Muscle of back (tissue), 13 donors: ENCODE measurements at places on chromosomes 11 and 22.

DNA sequence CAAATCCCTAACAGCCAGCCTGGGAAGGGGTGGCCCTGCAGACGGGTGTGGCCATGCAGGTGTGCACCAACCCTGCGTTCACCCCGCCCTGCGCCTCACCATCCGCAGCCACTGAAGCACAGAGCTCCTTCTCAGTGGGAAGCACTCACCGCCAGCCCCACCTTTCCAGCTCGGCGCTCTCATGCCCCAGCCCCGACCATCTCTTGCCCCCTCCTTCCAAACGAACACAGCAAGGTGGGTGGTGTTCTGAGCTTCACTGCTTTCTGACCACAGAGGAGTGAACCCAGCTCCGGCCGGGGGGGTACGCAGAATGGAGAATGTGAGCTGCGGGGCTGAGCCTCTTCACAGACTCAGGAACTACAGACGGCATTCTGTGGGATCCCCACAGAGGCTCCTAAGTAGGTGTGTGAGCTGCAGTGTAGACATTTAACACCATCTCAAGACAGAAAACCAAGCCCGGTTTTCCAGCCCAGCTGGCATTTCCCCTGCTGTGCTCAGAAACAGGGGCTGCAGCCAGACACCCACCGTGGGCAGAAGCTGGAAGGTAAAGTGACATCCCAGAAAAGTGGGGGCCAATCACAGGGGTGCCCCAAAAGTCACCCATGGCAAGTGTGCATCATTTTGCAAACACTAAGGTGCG, 88.4 kb upstream of the RTL6 start:
- no peak for DNase-seq

DNA sequence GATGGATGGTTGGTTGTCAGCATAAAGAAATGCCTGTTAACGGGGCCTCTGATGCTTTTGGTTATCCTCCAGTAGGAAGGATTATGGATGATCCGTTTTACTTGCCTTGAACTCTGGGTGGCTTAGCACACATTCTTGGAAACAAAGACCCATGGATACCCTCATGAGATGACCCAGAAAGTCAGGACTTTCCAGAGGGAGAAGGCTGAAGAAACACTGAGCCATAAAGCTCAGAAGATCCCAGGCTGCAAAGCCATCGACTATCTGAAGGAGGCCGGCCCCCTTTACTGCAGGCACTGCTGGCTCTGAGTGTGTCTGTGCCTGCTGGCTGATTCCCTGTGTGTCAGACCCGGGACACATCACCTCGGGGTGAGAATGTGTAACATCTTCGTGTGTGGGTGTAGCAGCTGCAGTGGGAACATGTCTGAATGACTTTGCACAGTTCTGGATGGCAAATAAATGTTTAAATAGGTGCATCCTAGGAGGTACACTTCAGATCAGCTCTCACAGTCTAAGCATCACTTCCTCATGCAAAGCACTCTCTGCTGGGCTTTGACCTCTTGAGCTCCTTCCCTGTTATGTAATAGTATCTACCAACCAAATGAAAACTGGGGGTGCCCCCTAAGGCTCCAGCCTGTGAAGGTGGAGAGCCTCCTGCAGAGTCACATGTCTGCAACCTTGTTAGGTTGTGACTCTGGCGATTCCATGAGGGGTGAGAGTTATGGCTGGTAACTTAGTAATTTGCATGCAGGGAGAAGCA, 1084.9 kb downstream of the TBC1D22A start:
- DNase-seq, result no peak

DNA sequence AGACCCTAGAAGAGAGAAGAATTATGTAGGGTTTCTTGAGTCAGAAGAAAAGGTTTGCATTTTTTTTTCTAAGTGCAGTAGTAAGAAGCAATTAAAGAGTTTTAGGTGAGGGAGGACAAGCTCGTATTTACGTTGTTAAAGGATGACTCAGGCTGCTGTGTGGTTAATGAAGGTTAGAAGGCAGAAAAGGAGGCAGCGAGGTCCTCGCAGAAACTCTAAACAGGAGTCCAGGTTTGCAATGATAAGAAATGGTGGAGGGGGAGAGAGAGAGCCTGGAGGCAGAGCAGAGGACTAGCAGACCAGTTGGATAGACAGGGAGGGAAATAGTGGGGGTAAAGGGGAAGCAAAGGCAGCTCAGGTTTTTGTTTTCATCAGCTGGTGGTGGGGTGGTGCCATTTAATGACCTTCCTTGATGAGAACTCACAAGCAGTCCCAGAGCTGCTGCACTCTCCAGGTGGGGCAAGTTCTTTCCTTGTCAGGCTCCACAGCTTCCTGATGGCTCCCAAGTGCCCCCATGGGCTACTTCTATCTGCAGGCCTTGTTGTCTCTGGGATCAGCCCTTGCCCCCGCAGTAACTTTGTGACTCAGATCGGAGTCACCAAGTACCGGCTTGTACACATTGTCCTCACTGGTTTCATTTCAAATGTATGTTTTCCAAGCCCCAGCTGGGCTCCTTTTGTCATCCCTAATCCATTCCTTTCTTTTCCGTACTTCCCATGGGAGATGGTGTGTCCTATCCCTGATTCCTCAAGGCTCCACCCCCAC, 8.3 kb upstream of the INSC start:
- no peak for DNase-seq

DNA sequence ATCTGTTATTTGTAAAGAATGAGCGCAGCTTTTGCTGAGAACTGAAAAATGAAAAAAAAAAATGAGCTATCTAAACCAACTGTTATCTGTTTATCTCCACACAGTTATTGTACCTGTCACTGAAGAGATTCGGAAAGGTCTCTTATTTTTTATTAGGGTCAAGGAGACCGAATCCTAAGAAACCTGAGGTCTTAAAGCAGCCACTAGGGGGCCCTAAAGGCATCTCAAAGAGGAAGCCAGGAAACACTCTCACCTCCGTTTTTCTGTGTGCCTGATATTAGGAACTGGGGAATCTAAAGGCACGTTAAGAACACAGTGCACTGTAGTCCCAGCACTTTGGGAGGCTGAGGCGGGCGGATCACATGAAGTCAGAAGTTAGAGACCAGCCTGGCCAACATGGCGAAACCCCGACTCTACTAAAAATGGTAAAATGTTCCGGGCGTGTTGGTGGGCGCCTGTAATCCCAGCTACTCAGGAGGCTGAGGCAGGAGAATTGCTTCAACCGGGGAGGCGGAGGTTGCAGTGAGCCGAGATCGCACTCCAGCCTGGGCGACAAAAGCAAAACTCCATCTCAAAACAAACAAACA, 3.5 kb upstream of the LARGE1 start:
- peak; percentile 79 for DNase-seq

DNA sequence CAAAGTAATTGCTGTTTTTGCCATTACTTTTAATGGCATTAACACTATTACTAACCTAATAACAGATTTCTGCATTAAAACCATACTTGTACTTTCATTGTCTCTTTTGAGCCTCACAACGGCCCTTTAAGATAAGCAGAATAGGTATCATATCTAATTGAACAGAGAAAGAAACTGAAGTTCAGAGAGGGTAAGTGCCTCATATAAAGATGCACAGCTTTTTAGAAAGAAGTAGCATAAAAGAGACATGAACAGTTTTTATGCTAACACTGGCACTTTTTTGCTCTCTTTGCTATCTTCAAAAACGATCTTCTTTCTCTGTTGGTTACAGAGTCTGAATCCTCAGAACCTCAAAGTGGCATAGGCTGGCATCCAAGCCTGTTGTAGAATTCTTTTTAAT, 102.9 kb upstream of the OR5AK2 start:
- DNase-seq, result no peak

DNA sequence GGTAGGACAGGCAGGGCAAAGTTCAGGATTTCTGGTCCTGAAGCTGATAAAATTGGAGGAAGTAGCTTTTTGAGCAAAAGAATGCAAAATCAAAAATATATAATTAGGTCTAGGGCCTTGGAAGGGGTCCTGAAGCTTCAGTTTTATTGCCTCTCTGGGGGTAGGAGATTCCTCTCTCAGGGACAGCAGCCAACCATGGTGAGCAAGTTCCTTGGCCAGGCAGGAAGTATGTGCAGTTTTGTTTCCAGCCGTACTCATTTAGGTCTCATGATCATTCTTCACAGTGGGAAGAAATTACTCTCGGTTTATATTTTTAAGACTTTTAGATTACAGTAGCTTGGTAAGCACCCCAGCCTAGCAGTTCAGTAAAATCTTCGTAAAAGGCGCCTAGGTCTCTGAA, 2.9 kb upstream of the RAB38 start:
- peak; percentile 67 for DNase-seq

GRCh38 chr22:36387709-36387958, 133 bp downstream of the MYH9 start:
- no peak for DNase-seq

DNA sequence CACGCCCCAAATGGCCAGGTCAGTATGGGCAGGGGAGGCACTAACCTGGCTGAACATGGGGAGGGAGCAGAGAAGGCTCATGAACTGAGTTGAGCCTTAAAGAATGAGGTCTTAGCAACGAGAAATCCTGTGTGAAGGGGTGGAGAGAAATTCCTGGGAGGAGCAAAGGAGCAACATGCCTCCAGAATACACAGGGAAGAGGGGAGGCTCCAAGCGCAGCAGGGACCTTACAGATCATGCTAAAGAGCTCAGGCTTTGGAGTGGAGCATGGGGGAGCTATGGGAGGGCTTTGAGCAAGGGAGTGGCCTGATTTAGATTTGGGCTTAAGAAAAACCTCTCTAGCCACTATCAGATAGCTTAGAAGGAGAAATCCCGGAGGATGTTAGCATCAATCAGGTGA, 88.1 kb downstream of the MN1 start:
- DNase-seq, result no peak

- DNase-seq, result no peak
Measured at GRCh38 chr22:27382947-27383346, 418.6 kb downstream of the MN1 start.

DNA sequence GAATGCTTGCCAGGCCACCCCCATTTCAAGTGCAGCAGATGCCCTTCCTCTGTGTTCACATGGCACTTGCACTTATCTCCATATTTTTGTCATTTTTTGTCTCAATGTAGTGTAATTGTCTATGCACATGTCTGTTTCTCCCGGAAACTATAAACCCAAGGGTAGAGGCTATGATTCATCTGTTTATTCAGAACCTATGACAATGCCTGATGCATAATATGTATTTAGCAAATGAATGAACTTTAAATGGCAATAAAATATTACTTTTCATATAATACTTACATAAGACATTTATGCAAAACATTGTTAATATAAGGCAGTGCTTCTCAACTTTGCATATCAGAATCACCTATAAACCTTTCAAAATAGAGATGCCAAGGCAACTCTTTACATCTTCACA, 6.7 kb downstream of the PAK1 start:
- DNase-seq, result no peak

DNA sequence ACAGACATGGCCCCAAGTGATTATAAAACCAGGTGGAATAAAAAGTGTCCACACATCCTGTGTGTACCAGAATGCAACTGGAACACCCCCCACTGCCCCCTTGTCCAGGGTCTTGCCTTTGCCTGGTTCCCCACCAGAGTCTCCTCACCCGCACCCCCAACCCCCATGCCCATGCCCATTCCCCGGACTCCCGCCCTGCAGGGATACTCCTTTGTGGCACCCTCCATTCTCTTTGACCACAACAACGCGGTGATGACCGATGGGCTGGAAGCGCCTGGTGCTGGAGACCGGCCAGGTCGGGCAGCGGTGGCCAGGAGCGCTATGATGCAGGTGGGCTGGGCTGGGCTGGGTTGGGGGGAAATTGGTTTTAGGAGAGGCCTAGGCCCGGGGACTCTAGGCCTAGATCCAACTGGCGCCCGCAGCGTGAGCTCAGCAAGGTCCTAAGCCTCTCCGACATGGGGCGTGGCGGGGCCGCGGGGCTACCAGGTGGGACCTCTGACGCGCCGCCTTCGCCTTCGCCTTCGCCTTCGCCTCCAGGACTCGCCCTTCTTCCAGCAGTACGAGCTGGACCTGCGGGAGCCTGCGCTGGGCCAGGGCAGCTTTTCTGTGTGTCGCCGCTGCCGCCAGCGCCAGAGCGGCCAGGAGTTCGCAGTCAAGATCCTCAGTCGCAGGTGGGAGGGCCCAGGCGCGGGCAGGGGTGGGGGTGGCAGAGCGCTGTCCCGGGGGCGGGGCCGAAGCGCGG, 9.1 kb downstream of the RPS6KA4 start:
- DNase-seq, result no peak

DNA sequence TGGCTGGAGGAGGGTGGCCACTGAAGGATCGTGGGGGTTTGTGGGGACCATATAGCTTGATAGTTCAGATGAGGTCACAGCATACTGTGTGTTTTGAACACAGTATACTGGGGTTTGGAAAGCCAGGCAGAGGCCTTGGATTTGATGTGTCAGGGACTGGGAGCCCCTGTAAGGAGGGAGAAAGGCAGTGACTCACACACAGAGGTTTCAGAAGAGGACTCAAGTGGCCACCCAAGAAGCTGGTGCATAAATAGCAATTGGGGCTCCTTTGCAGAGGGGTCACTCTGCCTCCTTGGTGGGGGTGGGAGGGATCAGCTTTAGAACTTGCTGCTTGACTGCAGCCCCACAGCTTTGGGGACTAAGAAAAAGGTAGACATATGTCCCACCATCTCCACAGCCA, 39.3 kb downstream of the SLC5A1 start:
- DNase-seq, result no peak

DNA sequence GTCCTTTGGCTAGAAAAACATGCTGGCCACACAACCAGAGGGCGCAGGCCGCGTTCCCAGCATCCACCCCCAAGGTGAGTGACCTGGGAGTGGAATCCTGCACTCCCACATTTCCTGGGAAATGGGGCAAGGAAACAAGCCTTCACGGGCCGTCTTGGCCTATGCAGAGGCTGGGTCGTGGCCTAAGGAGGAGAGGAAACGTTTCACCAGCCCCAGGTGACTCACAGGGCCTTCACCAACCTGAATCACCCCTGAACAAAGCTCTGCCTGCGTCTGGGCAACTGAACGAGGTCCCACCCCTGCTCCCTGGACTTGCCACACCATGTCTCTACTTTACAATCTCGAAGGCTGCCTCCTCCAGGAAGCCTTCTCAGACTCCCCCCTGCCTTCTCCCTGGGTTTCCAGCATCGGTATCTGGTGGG, 13.2 kb downstream of the MYH9 start:
- DNase-seq, result no peak
